ENCODE measurements at places on chromosomes 4 and X.

DNA sequence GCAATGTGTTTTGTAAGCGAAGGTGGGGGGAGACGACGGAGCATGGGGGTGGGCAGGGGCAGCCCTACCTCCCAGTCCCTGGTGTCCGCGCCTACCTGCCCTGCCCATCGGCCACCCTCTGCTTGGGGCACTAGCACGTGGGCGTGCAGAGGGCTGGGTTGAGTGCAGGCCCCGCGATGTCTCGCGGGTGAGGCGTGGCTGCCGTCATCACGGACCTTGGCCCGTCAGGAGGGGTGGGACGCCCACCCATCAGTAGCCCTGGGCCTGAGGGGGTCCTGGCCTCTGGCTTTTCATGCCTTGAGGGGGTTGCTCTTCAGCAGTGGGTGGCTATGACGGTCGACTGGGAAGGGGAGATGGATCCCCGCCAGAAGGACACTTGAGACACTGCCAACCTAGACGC, 36.1 kb upstream of the GEMIN8 start:
- H3K27me3 ChIP-seq = no peaks in the 10 kb centered on the region
- DNase-seq = no peak
- H3K4me3 ChIP-seq = no peak overlapping the region
- no peak overlapping the region for H3K27ac ChIP-seq
- no peaks in the 10 kb centered on the region for H3K36me3 ChIP-seq

GRCh38 chr4:166862032-166862431, 372.3 kb downstream of the SPOCK3 start:
- no peaks in the 10 kb centered on the region for H3K27me3 ChIP-seq
- H3K4me1 ChIP-seq = no peaks in the 10 kb centered on the region
- no peaks in the 10 kb centered on the region for H3K36me3 ChIP-seq
- no peak overlapping the region for H3K4me3 ChIP-seq
- H3K27ac ChIP-seq = no peak overlapping the region

DNA sequence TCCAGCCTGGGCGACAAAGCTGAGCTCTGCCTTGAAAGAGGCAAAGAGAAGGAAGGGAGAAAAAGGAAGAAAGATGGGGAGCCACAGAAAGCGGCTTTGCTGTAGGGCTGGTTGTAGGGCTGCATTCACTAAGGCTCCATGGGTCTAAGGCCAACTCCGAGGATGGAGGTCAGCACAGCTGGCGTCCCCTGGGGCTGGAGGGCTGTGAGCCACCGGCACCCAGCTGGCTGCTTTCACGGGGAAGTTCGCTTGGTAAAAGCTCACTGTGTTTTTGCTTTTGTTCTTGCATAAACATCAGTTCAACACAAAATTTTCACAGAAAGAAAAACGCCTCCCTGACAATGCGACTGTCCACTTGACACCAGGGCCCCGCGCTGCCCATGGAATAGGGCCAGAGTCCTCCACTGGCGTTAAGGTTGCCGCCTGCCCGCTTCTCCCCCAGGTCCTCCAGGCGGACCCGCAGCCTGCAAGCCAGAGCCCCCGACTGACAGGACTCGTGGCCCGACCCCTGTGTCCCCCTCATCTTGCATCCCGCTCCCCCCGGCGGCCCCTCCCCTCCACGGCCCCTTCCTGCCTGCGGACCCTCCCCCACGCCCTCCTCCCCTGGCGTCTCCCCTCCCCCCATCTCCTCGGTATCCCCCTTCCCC, 1.1 kb downstream of the RNF212 start:
- no peaks in the 10 kb centered on the region for H3K4me1 ChIP-seq
- no peaks in the 10 kb centered on the region for H3K36me3 ChIP-seq
- H3K27me3 ChIP-seq = peaks cover 17% of the 10 kb centered on the region
- no peak for DNase-seq
- H3K4me3 ChIP-seq = no peak overlapping the region

- H3K27me3 ChIP-seq = no peaks in the 10 kb centered on the region
- no peaks in the 10 kb centered on the region for H3K36me3 ChIP-seq
- no peak for DNase-seq
- H3K4me1 ChIP-seq = no peaks in the 10 kb centered on the region
- H3K4me3 ChIP-seq = no peak overlapping the region
Measured at GRCh38 chrX:73400136-73400748, 46.6 kb upstream of the CDX4 start.

- peaks cover 41% of the 10 kb centered on the region for H3K36me3 ChIP-seq
- peaks cover 24% of the 10 kb centered on the region for H3K4me1 ChIP-seq
- H3K27ac ChIP-seq = peak within 1 kb of the TSS; percentile 99
- H3K4me3 ChIP-seq = peak within 1 kb of the TSS; percentile 97
- peak; percentile 26 for DNase-seq
Measured at GRCh38 chrX:153925739-153926551, at the start of gene ARHGAP4. Gene ARHGAP4 (minus strand): TSS chrX:153926264. CDS start chrX:153926202, 62 bp downstream.

Measured in activated T-helper 2 cell treated with anti-CD3 and anti-CD28 coated beads, Interferon-gamma antibody, Interleukin-2, Interleukin-4, amounts not matched to agents 10 μg/mL and 5 μg/mL and 100 μg/mL, durations not matched to agents 14 hours and 24 hours and 36 hours (primary cell).